HS-5 (cell line): ENCODE measurements at places on chromosomes 3 and 15.
A peak's percentile ranks its signal among the peaks of the same experiment; 100 is the strongest.

GRCh38 chr15:99303907-99304306, 52.6 kb downstream of the LRRC28 start:
- no peak for DNase-seq

DNA sequence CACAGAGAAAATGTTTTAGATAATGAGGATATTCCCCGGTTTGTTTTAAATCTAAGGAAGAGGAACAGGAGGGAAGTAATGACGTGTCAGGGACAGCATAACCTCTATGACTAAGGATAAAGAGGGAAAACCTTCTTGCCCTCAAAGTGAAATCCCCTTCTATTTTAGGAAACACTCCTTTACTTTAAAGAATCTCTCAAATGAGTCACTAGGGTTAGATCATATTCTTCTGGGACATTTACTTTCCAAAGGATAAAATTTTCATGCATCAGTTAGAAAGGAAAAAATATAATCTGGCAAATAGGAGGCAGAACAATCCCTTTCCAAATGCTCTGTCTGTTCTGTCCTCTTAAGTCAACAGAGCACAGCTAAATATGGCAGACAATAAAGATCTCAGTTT, 43.2 kb upstream of the UBE2E2 start:
- peak; percentile 74 for DNase-seq

- DNase-seq: no peak
Measured at GRCh38 chr3:113277941-113278598, 66.7 kb downstream of the BOC start.

GRCh38 chr15:49473031-49473430, 50.0 kb downstream of the FGF7 start:
- no peak for DNase-seq

- DNase-seq: no peak
Measured at GRCh38 chr15:91306144-91306543, 206.1 kb downstream of the SV2B start.

GRCh38 chr3:87796137-87796842, 262.5 kb downstream of the CGGBP1 start:
- DNase-seq: no peak

GRCh38 chr15:40136470-40137302, 24.2 kb upstream of the BUB1B start:
- no peak for DNase-seq

DNA sequence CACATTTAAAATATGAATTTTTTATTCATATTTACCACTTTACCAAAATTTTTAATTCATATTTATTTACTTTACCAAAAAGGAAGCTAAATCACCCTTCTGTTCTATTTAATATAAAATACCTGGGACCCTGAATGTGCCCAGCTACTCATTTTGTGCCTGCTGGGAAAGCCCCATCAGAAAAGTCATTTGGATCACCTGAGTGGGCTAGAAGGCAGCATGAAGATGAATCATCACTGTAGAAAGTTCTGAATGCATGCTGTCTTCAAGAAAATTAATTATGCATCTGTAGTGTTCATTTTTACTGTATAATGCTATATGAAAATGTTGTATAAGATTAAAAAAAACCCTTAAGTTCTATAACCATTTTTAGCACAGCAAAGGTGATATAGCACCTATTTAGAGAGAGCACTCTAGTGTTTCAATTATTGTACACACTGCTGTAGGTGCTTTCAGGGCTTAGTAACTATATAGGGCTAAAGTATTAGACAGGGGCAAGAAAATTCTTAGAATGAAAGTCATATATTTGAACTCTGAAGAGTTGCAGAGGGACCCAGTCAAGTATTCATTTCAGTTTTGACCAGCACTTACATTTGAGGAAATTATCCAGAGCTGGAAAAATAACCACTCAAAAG, 175.1 kb downstream of the NFKBIZ start:
- DNase-seq: no peak

- DNase-seq: no peak
Measured at GRCh38 chr15:99341786-99342185, 90.5 kb downstream of the LRRC28 start.

DNA sequence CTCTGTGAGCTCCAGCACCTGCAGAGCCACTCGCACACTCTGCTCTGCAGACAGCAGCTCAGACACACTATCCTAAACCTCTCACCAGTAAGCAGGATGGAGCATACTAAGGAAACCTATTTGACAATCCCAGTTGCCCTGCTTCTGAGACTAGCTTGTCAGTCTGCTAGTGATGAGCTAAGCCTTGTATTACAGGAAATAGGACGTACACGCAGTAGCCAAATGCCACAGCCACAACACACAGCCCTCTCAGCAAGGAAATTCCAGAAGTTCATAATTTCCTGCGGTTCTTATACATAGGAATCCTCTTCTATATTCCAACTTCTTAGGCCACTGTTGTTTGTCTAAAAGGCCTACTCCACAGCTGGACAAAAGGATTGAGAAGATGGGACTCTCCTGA, 74.5 kb downstream of the MYLK start:
- no peak for DNase-seq
